ENCODE measurements at places on chromosomes 7 and 10. TPM values are rescaled to one million over a fixed set of nuclear protein-coding genes. Genes with fewer than 3 reads are reported as not detected.

The PRSS1 gene
- total RNA-seq, result not detected

The SLC25A40 gene
- total RNA-seq, result 8.4 TPM

The ARHGAP22 gene
- 31.6 TPM for total RNA-seq

The HDAC9 gene
- total RNA-seq, result 16.8 TPM

The ZNF467 gene
- total RNA-seq, result 1.3 TPM

The BTBD16 gene
- not detected for total RNA-seq

The ATAD1 gene
- total RNA-seq, result 51.8 TPM

The NRG3 gene
- not detected for total RNA-seq

The MBL2 gene
- total RNA-seq, result not detected

The CLRN3 gene
- not detected for total RNA-seq

The GPR22 gene
- total RNA-seq, result not detected

The AGMO gene
- not detected for total RNA-seq

The TMEM225B gene
- 0.43 TPM for total RNA-seq

The SFRP5 gene
- not detected for total RNA-seq

The OR6V1 gene
- not detected for total RNA-seq

The FFAR4 gene
- total RNA-seq, result not detected

The CDK5 gene
- total RNA-seq, result 22.2 TPM

The GPR15LG gene
- not detected for total RNA-seq

The VENTX gene
- not detected for total RNA-seq

The PTF1A gene
- not detected for total RNA-seq

The KCNMA1 gene
- 36.7 TPM for total RNA-seq
